Endothelial cell of umbilical vein (primary cell): ENCODE measurements at places on chromosomes 2 and 18. TPM values are rescaled to one million over a fixed set of nuclear protein-coding genes. Genes with fewer than 3 reads are reported as not detected.

DNA sequence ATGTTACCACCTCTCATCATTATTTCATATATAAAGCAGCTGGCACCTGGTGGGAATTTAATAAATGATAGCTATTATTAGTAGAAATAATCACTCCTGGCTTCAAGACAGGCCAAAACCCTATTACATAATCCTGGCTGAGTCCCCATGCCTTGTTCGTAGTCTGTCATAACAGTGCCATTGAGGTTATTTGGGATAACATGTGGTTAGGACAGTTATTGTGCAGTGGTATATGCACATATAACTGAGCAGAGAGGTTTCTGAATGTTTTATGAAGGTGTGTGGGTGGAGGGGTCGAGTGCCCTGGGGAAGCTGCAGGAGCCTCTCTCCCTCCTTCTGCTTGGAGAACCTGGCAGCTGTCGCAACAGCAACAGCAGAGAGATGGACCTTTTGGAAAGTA lies 162.4 kb upstream of the NABP1 start:
- no peak overlapping the region for H3K4me3 ChIP-seq
- H3K36me3 ChIP-seq = no peaks in the 10 kb centered on the region
- H3K27ac ChIP-seq = no peak overlapping the region
- H3K4me1 ChIP-seq = no peaks in the 10 kb centered on the region
- no peak for DNase-seq

The GAL3ST2 gene
- 0.23 TPM in 1 of 2 replicates, not detected in the other for total RNA-seq

- H3K4me3 ChIP-seq = no peak overlapping the region
- H3K4me1 ChIP-seq = peaks cover 27% of the 10 kb centered on the region
- no peaks in the 10 kb centered on the region for H3K27me3 ChIP-seq
- H3K27ac ChIP-seq = peak overlapping the region; percentile 83
These were observed 143.5 kb downstream of the PKP4 start for GRCh38 chr2:158600155-158600802.

GRCh38 chr2:185998562-185999070 lies 260.0 kb downstream of the FSIP2 start:
- H3K27ac ChIP-seq = no peak overlapping the region
- H3K4me1 ChIP-seq = no peaks in the 10 kb centered on the region
- H3K4me3 ChIP-seq = no peak overlapping the region
- no peaks in the 10 kb centered on the region for H3K36me3 ChIP-seq

- no peaks in the 10 kb centered on the region for H3K36me3 ChIP-seq
- H3K27ac ChIP-seq = no peak overlapping the region
- no peaks in the 10 kb centered on the region for H3K4me1 ChIP-seq
- no peak overlapping the region for H3K4me3 ChIP-seq
- H3K27me3 ChIP-seq = no peaks in the 10 kb centered on the region
- DNase-seq = peak; percentile 13
These were observed 261.2 kb downstream of the TXNL1 start for GRCh38 chr18:56377231-56377630.

DNA sequence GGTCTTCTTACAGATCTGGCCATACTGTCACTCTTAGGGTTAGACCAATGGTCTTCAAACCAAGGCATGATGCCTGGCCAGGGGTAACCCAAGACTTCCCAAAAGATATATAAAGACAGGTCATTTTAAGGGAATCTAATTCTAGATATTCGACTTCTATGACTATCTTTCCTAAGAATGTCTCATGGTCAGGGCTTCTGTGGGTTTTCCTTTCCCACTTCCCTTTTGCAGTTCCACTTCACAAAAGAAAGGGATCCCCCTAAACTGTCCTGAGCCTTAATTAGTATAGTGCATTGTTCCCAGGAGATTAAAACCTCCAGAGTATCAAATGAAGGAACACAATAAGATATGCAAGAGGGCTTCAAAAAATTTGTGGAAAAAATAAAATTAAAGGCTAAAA lies 223.6 kb upstream of the SIX2 start:
- no peak for DNase-seq
- no peaks in the 10 kb centered on the region for H3K27me3 ChIP-seq
- no peak overlapping the region for H3K4me3 ChIP-seq
- peaks cover 5% of the 10 kb centered on the region for H3K4me1 ChIP-seq
